ENCODE measurements at places on chromosomes 12 and 14.

- no peak for DNase-seq
Measured at GRCh38 chr14:104187121-104187889, 48.9 kb downstream of the KIF26A start.

- DNase-seq: no peak
Measured at GRCh38 chr14:95545515-95546168, 10.8 kb downstream of the GLRX5 start.

- DNase-seq: no peak
Measured at GRCh38 chr12:79835377-79835843, 99.5 kb downstream of the PPP1R12A start.

DNA sequence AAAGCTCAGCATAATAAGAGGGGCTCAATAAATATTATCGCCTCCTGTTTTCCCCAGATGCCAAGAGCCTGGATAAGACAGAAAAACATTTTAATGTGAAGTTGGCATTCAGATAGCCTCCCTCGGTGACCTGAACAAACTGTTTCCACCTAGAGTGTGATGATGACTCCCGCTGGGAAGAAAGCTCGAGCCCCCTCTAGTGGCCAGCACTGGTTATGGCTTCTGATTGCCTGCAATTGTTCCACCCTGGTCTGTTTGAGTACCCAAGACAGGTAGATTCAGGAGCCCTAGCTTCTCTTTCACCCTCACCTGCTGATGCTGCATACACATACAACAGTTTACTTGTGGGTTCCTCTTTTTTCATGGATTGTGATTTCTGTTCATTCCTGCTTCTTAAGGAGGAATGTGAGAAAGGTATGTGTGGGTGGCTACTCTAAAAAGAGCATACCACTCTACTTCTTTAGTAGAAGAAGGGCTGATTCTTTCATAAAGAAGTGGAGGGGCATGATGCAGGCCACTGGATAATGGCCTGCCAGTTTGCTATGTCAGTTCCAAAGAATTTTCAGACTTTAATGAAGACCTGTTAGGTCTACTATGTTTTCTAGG lies 6.4 kb downstream of the ERG28 start:
- peak; percentile 60 for DNase-seq

GRCh38 chr12:52203079-52203921 lies 11.5 kb upstream of the KRT80 start:
- no peak for DNase-seq

- no peak for DNase-seq
Measured at GRCh38 chr14:99318091-99318958, 46.3 kb upstream of the BCL11B start.

GRCh38 chr12:52334185-52334584 lies 13.0 kb upstream of the KRT83 start:
- no peak for DNase-seq

GRCh38 chr12:110906083-110906482 lies 14.3 kb downstream of the MYL2 start:
- DNase-seq: no peak

- DNase-seq: no peak
Measured at GRCh38 chr12:115129727-115130126, 445.8 kb upstream of the TBX3 start.

DNA sequence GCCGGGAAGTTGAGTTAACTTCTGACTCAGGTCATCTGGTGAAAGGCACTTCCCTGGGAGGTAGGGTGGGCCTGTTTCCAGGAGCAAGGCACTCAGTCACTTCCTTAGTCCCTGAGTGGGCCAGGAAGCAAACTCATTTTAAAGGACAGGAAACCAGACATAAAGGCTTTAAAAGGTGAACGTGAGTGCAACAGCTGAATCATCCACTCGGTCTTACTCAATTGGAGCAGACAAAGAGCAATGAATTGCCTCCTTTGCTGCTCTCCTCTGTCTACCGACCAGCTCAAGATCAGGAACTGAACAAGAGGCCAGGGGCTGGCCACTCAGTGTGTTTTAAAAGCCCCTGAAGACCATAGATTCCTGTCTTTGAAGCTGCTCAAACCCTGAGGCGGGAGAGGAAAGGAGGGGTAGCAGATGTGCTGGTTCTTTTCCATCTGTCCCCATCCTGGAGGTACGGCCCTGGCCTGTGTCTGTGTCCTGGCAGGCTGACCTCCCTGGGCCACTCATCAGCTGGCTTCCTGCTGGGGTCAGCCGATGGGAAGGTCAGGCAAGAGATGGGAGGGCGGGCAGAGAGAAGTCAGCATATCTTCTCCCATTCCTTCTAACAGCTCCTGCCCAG lies 148.9 kb downstream of the PPM1H start:
- no peak for DNase-seq

DNA sequence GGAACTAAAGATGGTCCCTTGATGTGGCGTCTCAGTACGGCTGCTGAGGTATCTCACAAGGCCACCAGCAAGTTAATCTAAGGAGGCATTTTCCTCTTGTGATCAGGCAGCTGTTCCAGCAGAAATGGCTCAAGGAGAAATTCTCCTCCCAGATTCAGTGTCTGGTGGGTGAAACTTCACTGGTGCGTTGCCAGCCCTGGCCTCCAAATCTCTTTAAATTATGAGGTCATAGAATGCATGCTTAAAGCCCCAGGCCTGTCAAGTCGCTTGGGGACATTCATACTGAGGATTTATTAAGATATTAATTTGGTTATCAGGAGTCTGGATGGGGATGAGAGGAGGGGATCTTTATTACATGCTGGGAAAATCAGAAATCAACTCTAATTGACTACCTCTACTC lies 72.9 kb downstream of the PPP2R5C start:
- DNase-seq: no peak

GRCh38 chr14:23068789-23069412 lies 11.6 kb upstream of the CDH24 start:
- DNase-seq: peak; percentile 92

DNA sequence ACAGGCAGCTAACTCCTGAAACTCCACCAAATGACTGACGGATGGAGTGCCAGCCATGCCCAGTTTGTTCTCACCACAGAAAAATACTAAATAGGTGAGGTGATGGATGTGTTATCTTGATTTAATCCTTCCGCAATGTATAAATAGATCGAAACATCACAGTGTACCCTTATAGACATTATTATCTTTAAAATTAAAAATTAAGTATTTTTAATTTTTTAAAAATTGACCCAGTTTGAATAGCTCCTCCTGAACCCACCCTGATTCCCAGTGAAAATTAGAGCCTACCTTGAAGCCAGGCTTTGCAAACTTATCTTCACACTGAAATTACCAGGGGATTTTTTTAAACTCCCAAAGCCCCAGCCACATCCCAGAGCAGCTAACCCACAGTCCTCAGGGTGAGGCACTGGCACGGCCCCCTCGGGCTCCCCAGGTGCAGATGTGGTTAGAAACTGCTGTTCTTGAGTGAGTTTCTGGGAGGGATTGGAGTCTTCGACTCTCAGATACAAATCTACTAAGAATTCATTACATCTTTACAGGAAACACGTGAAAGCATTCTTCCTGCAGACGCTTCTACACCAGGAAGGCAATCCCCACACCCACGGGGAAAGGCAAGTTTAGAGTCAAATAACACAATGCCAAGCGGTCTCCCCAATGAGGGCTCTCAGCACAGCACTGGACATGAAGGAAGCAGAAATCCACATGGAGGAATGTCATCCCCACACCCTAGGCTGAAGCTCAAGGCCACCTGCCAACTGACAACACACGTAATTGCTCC lies 126.4 kb downstream of the RIMBP2 start:
- no peak for DNase-seq

GRCh38 chr12:55624056-55624455 lies 12.6 kb upstream of the OR10P1 start:
- no peak for DNase-seq

DNA sequence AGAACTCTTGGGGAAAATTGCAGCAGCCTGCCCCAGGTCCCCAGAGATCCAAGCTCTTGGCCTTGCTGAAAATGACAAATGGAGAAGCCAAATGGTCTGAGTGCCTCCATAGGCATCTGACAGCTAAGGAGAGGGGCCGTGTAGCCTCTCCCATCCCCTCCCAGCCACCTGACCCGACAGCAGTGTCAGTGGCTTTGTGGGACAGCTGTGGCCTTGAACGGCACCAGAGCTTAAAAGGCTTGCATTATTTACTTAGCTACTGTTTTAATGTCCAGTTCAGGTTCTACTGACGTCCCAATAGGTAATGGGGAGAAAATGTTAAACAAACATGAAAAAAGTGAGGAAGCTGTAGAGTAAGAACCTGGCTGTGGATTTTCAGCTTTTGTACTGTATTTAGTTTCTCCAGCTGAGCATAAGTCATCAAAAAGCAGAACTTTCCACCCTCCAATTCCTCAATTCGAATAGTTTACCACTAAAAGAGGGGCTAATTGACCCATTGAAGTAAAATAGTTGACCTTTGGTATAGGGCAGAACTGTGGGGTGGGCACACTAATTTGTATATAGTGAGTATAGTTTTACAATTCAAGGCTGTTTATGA lies 50.0 kb downstream of the FOS start:
- DNase-seq: no peak

- no peak for DNase-seq
Measured at GRCh38 chr14:100788942-100789341, 37.0 kb upstream of the MEG3 start.

GRCh38 chr12:30580344-30580743 lies 115.3 kb downstream of the IPO8 start:
- no peak for DNase-seq

GRCh38 chr14:64542836-64543201 lies 2.3 kb downstream of the HSPA2 start:
- DNase-seq: no peak

DNA sequence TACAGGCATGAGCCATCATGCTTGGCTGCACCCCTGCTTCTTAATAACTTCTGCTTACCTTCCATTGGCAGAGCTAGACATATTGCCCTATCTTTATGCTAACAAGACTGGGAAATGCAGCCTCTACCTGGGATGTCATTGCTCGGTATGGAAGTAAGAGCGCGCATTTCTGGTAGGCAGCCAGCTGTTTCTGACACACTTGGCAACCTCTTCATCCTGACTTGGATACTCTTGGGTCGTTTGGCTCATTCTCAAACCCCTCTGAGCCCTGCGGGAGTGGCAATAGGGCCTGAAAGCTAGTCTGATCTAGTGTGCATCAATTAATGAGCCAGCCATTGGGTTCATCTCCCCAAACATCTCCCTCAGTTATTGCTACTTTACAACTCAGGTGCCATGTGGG lies 5.4 kb upstream of the PLBD1 start:
- DNase-seq: no peak

DNA sequence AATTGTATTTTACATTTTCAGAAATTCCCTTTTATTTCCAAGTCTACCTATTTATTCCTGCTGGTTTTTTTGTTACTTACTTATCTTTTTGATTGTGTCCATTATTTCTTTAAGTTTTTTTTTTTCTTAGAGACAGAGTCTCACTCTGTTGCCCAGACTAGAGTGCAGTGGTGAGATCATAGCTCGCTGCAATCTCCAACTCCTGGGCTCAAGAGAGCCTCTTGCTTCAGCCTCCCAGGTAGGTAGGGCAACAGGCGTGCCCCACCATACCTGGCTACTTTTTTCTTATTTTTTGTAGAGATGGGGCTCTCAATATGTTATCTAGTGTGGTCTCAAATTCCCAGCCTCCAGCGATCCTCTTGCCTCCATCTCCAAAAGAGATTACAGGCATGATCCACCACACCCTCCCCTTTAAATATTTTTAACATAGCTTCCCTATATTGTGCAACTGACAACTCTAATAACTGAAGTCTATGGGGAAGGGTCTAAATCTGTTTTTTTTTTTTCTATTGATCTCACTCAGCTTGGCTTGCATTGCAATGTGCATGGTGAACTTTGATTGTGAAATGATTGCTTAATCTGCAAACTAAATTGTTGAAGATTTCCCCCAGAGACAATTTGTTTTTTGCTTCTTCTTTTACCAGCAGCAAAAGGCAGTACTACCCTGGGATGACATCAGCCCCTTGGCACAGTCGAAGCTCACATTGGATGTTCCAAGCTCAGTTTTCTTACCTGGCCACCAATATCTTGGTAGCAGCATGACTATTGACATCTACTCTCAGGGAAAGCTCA lies 25.7 kb upstream of the COCH start:
- no peak for DNase-seq

DNA sequence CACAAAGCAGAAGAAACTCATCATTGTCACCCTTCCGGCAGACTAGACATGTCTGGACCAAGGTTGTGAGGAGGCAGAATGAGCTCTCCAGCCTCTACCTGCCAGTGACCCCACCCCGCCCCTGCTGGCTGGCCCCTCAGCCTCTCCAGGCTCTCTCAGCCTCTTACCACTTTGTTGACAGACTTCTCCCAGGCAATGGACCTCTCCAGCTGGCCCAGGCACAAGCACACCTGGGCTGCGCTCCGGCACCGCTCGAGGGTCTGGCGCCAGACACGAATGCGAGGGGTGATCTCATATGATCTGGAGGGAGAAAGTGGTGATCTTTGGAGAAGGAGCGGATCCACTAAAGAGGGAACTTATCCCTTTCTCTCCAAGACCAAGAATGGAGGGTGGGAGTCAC lies 30.3 kb downstream of the BAZ2A start:
- no peak for DNase-seq

GRCh38 chr12:64256166-64256800 lies 34.2 kb upstream of the KICS2 start:
- DNase-seq: peak; percentile 64

- no peak for DNase-seq
Measured at GRCh38 chr14:33790996-33791395, 159.9 kb downstream of the EGLN3 start.
